ENCODE measurements at places on chromosomes 12 and 14.

DNA sequence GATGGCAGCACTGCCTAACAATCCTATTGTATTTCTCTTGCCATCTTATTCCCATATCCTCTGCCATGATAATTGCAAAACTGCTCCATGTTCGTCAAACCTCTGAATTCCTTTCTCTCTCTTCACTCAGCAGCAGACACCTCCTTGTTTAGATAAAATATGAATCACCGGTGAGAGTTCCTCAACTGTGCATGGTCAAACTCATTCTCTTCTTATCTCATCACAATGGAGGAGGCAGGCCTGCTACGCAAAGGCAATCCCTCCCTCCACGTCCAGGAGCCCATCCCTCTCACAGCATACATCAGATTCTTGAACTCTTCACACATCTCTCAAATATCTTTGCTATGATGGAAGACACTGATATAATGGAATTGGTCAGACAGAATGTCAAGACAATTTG, 90.1 kb upstream of the DAAM1 start:
- no peak for DNase-seq

DNA sequence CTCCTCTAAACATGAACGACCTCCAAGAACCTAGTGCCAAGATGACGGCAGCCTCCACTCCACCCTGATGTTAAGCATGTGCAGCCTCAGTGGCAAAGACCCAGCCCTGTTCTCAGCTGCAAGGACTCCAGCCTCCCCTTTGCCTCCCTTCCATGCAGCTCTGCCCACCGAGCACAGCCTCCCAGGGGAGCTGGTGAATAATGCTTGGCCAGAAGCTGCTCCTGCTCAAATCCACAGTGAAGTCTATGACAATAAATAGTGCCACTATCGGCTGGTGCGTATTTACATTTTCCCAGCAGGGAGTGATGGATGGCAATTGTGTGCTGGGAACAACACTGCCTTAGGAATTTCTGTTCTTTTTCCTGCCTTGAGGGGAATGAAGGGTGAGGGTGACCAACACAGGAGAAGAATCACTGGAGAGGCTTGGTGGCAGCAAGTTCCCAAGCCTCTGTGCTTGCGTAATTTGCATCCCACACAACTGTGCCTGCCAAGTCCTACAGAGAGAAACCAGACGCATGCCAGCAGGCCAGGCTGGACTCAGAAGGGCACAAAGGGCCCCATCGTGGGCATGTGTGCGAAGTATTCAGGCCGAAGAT, 29.9 kb upstream of the TC2N start:
- DNase-seq = no peak

DNA sequence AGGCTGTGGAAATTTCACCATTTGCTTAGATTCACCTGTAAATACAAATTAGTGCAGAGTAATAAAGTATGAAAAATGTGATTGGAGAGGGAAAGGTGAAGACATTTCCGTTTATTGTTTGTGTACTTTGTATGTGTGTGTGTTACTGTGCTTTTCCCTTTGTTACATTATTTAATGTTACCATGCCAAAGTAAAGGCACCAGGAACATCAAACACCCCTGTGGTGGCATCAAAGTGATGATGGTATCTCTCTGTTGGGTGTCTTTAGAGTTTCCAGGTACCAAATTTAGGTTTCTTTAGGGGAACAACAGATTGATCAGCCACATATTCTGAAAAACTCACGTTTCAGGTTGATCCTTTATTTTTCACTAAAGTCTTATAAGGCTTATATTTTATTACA, 189.0 kb upstream of the FBXO33 start:
- DNase-seq = no peak

GRCh38 chr14:81523616-81524015, 10.0 kb downstream of the SEL1L start:
- no peak for DNase-seq

GRCh38 chr12:47111392-47111778, 31.6 kb upstream of the AMIGO2 start:
- no peak for DNase-seq

DNA sequence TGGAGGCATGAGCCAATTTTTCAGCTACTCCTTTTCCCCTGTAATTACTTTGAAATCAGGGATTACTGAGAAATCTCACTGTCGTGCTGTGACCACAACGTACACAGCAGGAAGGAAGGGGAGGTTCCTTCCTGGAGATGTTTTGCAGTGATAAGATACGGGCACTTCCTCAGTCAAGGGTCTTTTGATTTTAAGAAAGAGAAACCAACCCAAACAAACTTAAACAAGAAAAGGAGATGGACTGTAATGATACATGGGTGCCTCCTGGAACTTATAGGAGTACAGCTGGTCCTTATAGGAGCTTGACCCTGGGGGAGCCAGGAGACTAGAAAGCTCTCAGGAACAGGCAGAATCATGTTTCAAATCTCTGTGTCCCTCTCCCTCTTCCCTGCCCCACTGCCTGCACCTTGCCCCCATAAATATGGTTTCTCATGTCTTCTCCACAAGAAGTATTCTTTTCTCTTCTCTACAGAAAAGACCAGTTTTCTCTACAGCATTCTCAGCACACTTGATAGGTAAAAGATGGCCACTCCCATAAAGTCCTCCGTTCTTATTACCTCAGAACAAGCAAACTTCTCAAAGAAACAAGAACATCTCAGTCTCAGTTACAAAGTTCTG, 281.1 kb upstream of the AMIGO2 start:
- DNase-seq = peak; percentile 84

- DNase-seq = no peak
Measured at GRCh38 chr14:32099473-32099872, 22.4 kb downstream of the ARHGAP5 start.

DNA sequence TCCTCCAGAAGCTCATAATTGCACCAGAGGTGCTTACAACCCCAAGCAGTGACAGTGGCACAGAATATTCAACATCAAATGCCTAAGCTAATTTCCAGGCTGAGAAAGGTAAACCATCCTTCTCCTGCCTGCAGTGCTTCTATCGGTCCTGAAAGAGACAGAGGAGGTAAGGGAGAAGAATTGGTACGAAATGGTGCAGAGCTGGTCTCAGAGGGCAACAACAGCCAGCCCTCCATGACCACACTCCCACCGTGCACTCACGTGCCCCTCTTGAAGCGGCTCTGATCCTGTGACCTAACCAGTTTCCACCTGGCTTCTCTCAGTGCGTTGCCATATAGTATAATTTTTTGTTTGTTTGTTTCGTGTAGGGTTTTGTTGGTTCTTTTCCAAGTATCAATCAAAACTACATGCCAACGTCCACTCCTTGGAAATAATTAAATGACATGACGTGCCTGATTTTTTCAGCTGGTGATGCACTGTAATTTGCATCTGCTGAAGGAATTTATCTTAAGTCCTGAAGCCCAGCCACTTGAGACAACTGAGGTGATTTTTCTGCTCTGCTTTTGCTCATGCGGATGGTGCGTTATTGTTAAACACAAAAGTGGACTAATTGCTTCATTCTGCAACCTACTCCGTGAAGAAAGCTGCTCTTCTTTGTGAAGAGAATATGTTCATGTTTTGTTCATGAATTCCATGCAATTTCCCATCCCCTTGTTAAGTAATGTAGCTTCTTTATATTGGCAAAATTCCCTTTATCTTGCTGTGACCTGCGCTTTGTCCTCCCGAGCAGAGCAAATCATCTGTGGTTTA, 1.3 kb upstream of the ATP2A2 start:
- DNase-seq = no peak

- DNase-seq = no peak
Measured at GRCh38 chr14:96582411-96582961, 80.3 kb downstream of the PAPOLA start.

DNA sequence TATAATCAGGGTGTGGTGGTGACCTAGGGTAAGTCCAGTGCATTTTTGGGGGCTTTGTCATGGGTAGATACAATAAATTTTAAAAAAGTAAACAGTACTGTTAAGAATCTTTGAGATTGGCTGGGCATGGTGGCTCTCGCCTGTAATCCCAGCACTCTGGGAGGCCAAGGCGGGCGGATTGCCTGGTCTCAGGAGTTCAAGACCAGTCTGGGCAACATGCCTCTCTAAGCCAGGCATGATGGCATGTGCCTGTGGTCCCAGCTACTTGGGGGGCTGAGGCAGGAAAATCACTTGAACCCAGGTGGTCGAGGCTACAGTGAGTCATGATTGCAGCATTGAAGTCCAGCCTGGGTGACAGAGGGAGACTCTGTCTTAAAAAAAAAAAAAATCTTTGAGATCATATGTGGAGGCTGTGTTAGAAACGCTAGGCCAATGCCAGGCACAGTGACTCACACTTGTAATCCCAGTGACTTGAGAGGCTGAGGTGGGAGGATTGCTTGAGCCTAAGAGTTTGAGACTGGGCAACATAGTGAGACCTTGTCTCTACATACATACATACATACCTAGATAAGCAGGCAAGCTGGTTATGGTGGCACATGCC, 67.7 kb downstream of the PRKCH start:
- DNase-seq = no peak

GRCh38 chr14:28751467-28752058, 15.0 kb upstream of the FOXG1 start:
- peak; percentile 82 for DNase-seq

DNA sequence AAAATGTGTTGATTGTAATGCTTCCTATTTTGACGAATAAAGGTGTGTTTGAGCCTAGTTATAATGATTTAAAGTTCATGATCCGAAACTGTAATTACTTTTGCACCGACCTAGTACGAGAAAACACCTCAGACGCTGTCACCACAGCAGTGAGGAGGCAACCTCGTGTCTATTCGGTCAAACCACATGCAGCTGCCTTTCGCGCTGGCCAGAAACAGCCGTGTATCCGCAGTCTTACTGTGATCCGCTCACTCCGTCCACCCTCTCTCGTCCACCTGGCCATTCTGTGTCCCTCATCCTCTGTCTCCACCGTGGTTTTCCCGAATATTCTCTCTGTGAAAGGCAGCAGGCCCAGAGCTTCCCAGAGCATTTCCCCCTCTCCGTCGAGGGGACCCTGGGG, 67.1 kb downstream of the NOC4L start:
- no peak for DNase-seq

DNA sequence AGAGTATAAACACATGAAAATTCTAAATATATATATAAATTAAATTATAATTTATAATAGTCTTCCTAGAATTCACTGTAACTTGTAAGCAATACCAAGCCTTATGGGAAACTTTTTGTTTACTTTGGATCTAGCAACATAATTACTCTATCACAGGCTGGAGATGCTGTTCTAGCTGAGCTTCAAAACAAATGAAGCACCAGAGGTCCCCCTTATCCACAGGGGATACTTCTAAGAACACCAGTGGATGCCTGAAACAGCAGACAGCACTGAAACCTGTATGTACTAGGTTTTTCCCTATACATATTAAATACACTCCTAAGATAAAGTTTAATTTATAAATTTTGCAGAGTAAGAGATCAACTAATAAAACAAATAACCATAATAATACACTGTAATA, 96.6 kb downstream of the CDK17 start:
- DNase-seq = no peak

- DNase-seq = no peak
Measured at GRCh38 chr14:59377491-59377890, 87.7 kb downstream of the GPR135 start.

DNA sequence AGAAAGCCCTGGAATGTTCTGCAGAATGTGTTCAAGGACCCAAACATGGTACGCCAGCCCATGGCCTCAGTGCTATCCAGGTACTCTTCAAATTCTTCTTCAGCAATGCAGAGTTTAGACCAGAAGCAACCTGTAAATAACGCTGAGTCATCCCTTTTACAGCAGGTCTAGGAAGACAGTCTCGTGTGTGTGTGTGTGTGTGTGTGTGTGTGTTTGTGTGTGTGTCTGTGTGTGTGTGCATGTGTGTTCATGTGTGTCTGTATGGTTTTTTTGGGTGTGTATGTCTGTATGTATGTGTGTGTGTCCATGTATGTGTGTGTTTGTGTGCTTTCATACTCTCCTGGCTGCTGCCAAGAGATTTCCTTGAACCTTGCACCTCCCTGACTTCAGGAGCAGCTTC, 60.1 kb upstream of the RFX4 start:
- no peak for DNase-seq

DNA sequence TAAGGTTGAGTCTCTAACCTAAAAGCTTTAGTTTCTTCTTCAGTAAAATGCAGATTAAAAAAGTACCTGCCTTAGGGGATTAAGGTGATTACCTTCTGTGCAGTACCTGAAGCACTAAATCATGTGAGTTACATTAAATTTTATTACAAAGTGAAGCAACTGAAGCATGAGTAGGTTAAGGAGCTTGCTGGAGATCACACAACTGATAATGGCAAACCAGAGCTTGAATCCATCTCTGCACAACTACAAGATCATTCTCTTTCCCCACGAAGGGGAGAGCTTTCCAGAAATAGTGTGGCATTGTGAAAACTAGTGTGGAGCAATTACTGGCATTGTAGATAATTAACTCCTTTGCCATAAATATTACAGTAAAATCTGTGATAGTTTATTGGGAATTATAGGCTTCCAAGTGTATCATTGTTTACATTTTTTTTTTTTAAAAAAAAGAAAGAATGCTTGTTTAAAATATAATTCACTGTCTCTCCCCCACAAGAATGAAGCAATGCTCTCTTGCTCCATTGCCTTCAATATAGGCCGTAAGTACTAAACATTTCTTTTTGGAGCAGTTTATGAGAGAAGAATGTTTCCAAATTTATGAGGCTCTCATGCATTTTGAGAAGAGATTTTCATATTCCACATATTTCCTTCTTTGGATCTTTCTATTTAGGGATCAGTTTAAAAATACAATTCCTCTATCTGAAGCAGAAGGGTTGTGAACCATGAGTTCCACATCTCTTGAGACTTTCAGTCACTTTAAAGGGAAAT, 20.5 kb downstream of the SLC38A2 start:
- DNase-seq = no peak

DNA sequence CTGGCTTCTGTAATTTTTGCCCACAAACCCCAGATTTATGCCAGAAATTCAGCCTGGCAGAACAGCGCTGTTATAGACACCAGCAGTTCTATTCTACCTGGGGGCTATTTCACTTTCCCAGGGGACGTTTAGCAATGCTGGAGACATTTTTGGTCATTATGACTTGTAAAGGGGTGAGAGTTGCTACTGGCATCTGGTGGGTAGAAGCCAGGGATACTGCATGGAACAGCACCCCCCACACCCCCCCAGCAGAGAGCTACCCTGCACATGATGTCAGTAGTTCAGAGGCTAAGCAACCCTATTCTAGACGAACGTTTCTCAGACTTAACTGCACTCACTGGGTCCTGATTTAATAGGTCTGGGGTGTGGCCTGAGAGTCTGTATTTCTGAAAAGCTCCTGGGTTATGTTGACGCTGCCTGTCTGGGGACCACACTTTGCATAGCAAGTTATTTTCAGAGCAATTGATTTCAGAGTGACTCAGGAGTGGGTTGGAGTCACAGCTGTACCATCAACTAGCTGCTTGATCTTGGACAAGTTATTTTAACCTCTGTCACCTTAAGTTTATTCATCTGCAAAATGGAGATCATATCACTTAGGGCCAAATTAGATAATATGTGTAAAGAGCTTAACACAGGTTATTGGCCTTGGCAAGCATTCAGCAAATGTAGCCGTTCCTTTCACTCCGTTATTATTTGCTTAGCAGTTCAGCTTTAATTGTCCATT, 48.5 kb downstream of the CHST11 start:
- no peak for DNase-seq

GRCh38 chr12:128969480-128970055, 116.3 kb downstream of the GLT1D1 start:
- DNase-seq = no peak

Measured in Kasumi-1 (cell line).